ENCODE measurements at places on chromosomes 2 and 18.

GRCh38 chr18:23563377-23564043, 22.8 kb downstream of the NPC1 start:
- DNase-seq = no peak

GRCh38 chr2:96584017-96584416, 47.5 kb downstream of the ARID5A start:
- no peak for DNase-seq

DNA sequence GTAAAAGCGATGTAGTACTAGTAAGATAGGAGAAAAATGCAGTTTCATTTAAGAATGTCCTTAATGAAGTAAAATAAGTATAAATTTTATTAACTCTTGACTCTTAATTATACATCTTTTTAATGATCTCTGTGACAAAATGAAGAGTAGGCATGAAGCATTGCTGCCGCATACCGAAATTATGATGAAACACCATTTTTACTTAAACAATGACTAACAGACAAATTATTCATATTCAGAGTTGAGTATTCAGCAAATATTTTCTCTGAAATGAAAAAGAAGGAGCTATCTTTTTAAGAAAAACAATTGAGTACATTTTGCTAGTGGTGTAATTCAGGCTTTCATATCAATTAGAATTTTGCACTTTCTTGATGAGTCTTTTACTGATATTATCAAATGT, 150.6 kb upstream of the DOCK10 start:
- DNase-seq = no peak

- no peak for DNase-seq
Observed at GRCh38 chr18:39596891-39597290, 2031.3 kb upstream of the CELF4 start.

DNA sequence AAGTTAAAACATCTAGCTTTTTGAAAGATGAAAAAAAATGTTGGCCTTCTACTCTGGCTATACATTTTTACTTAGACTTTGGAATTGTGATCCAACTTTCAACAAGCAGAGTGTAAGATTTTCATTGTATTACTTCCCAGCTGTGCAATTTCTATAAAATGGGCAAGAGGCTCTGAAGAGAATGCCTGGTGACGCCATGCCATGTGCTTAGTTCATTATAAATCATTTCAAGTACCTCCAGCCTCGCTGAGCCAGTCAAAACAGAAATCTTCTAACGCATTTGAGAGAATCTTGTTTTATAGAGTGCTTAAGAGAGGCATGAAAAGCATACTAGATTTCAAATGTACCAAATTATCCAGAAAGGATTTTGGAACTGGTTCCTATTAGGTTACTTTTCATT, 10.1 kb upstream of the STK17B start:
- no peak for DNase-seq

GRCh38 chr2:188984065-188984491, 9.9 kb downstream of the COL3A1 start:
- peak; percentile 82 for DNase-seq

GRCh38 chr2:25197336-25198208, 29.2 kb upstream of the POMC start:
- no peak for DNase-seq

GRCh38 chr2:26674771-26675170, 17.8 kb upstream of the KCNK3 start:
- no peak for DNase-seq

DNA sequence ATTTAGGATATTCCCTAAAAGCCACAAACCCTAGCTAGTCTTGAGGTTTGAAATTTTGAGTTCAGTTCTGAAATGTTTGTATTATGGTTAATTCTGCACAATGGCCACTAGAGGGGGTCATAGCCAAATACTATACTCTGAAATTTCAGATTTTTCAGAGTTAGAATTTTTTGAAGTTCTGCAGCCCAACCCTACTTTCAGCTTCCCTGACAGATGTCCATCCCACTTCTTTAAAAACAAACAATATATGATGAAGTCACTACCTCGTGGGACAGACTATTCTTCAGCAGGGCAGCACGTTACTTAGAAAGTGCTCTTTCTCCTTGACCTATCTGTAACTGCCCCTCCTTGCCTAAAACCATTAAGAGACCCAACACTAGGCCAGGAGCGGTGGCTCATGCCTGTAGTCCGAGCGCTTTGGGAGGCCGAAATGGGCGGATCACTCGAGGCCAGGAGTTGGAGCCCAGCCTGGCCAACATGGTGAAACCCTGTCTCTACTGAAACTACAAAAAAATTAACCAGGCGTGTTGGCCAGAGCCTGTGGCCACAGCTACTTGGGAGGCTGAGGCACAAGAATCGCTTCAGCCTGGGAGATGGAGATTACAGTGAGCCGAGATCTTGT, 48.2 kb upstream of the PAPOLG start:
- DNase-seq = peak; percentile 5

GRCh38 chr2:174635776-174636404, 38.3 kb upstream of the WIPF1 start:
- DNase-seq = peak; percentile 60

DNA sequence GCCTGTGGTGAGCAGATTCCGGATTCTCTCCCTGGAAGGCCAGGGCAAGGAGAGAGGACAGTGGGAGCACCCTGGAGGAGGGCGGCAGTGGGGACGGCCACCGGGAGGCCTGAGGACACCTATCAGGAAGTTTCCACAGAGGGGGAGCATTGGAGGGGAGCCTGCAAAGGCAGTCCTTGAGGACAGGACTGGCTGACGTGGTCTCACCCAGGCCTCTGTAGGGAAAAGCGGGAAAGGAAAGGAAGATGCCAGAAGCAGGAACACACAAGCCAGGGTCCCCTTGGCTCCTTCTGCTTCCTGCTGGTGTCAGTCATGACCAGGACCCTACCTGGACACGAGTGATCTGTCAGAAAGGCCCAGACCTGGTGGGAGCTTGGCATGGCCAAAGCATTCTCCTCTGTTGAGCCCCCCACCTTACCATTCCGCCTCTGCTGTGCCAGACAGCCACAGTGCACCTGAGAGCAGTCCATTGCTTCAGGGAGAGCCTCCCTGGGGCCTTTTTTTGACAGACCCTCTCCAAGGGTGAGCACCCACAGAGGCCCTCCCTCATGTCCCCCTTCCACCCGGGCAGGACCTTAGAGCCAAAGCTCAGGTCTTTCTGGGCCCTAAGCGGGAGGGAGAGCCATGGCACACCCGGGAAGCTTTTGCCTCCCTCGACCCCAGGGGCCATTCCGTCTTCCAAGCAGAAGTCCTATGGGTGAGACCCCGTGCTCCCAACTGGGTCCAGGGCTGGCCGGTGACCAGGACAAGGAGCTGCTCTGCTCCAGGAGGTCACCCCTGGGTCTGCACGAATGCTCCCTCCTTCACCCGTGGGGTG, 333.1 kb downstream of the DYSF start:
- no peak for DNase-seq

DNA sequence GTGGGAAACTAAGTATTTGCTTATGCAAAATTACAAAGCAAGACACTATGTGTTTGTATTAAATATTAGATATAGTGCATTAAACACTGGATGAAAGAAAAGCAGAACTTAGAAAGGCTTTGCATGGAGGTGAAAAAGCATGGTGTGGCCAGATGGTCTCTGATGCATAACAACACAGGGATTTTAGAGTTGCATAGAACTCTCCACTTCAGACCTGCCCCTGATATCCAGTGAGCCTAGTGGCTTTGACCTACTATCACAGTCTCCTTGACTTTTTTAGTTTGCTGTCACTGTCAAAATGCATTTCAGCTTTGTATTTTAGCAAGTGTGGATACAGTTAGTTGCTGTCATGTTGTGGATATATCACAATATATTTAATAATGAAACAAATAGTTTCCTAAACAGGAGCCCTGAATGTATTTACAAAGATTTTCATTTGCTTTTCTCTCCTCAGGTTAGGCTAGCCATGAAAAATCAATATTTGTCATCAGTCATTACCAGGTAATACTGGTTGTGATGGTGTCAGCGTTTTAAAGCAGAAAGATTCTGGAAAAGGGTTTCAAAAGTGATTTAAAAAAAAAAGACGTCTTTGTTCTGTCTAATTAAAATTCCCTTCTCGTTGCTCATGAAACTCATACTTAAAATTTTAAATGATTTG, 5.2 kb downstream of the CSRNP3 start:
- no peak for DNase-seq

GRCh38 chr18:35344736-35345459, 678 bp upstream of the ZNF24 start:
- DNase-seq = no peak

- peak; percentile 89 for DNase-seq
Observed at GRCh38 chr2:47189635-47190034, 34.5 kb upstream of the STPG4 start.

DNA sequence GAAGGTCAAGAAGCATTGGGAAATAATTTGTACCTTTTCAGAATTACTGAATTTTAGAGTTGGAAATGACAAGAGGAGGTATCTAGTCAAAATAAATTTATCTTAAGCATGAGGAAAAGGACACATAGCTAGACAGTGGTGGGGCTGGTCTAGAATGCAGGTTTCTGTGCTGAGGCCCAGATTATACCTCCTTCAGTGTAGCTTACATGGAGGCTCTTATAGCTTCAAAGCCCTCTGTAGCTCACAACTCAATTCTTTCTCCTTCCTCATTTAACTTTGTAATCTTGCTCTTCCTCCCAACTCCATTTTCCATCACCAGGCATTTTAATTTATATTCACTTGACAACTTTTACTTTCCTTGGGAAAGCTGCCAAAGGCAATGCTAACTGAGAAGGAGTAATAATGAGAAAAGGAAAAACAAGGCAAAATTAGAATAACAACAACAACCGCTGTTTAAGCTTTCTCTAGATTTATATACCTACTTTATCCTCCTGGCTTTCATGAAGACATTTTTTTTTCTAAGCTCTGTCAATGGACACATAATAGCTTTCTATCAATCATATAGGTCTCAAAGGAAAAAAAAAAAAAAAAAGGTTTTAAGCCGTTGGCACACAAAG, 58.5 kb downstream of the CLHC1 start:
- DNase-seq = no peak

DNA sequence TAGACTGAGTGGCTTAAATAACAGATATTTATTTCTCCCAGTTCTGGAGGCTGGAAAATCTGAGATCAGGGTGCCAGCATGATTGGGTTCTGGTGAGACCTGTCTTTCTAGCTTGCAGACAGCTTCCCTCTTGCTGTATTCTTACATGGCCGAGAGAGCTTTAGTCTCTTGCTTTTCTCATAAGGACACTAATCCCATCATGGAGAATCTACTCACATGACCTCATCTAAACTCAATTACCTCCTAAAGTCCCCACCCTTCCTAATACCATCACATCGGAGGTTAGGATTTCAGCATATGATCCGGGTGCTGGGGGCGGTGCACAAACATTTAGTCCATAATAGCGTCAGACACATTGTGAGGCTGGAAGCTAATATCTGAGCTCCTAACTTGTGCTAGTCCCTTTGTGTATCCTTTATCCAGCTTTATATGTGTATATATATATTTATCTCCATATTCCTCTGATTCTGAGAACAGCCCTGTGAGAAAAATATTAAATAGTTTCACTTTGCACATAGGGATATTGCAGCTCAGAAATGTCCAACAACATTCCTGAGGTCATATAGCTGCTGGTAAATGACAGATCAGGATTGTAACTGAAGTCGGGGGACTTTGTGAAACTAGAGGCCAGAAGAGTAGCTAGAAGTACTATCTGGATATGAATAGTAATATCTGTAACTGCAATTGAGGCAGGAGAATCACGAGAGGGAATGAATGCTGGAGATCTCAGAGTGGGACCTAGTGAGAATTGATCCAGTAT, 28.9 kb downstream of the MARCHF4 start:
- DNase-seq = no peak

DNA sequence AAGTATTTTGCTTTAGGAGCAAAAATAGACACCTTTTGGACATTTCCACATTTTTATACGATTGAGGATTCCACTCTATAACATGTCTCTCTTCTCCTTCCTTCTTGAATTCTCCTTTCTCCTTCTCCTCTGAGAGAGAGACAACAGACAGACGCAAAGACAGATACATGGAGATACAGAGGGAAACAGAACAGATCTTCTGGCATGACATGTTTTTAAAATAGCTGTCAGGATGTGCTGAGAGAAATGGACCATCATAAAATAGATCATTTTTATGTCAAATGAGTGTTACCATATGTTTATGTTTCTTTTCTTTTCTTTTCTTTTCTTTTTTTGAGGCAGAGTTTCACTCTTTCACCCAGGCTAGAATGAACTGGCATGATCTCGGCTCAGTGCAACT, 44.4 kb upstream of the ZNF532 start:
- no peak for DNase-seq

- DNase-seq = no peak
Observed at GRCh38 chr2:138779781-138780445, at the start of gene NXPH2. Gene NXPH2 (minus strand): TSS chr2:138780390. CDS start chr2:138780241, 149 bp downstream.

DNA sequence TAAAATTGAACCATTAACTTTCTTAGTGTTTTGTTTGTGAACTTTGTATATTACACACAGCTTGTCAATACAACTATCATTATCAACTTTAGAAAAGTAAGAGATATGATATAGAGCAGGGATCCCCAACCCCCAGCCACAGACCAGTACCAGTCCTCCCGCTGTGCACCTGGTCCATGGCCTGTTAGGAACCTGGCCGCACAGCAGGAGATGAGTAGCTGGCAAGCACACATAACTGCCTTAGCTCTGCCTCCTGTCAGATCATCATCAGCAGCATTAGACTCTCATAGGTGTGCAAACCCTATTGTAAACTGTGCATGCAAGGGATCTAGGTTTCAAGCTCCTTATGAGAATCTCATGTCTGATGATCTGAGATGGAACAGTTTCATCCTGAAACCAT, 491.0 kb upstream of the NXPH2 start:
- DNase-seq = no peak

DNA sequence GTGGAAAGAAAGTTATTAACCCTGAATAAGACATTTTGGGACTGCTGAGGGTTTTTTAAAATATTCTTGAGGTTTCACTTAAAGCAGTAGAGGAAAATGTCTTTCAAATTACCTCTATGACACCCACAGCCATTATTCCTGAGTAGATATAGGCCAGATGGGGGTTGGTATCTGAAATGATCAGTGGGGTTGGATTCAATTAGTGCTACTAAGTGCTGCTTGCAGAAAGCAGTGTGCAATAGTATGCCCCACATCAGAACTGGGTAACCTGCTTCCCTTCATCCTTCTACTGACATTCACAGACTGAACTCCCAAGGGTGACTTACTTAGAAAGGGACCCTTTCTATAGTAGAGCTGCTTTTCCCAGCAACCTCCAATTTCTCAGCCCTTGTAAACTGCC, 7.3 kb upstream of the ETAA1 start:
- DNase-seq = no peak

- DNase-seq = peak; percentile 42
Observed at GRCh38 chr2:192016265-192016664, 169.4 kb upstream of the CAVIN2 start.
